ENCODE measurements at places on chromosomes 2 and 18. TPM values are rescaled to one million over a fixed set of nuclear protein-coding genes. Genes with fewer than 3 reads are reported as not detected.

The POLR1B gene
- 22.1 TPM for total RNA-seq

The DSG3 gene
- total RNA-seq: under 0.01 TPM

The MC4R gene
- total RNA-seq: not detected

The TSPYL6 gene
- total RNA-seq: not detected

The CCDC74A gene
- 2.1 TPM for total RNA-seq

The LBX2 gene
- total RNA-seq: 1.4 TPM

The MAL gene
- total RNA-seq: not detected

The COMMD1 gene
- 34.8 TPM for total RNA-seq

The MRPS5 gene
- 78.5 TPM for total RNA-seq

Data from endothelial cell of coronary artery (primary cell).